ENCODE measurements at places on chromosomes 12 and 14.

DNA sequence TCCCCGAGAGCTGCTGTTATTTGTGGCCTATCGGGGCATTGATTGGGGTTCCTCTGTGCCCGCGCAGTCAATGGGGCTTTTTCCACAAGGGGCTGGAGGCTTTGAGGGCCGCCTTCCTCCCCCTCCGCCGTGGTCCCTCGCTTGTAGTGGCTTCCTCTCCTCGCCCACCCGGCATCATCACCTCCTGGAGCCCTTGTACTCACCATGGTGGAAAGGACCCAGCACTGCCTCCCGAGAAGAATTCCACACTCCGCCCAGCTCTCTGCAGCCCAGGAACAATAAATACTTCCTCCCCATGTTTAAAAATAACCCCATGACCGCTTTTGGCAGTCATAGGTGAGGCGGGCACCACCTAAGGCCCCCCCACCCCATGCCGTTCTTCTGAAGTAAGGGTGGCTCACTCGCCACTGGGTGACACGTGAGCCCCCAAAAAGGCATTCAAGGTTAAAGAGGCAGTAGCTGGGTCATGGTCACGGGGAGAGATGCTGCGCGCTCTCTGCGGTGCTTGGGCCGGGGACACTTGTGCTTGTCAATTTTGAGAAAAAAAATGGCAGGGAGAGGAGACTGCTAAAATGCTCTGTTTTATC lies at the start of gene MYL2:
Gene MYL2, minus strand, starts transcription at position 256 of the 587 bp plus-strand sequence. Its CDS starts 50 bp downstream, at position 206.
- no peak for DNase-seq

- DNase-seq, result no peak
Observed at GRCh38 chr12:1544996-1545700, 49.2 kb downstream of the FBXL14 start.

DNA sequence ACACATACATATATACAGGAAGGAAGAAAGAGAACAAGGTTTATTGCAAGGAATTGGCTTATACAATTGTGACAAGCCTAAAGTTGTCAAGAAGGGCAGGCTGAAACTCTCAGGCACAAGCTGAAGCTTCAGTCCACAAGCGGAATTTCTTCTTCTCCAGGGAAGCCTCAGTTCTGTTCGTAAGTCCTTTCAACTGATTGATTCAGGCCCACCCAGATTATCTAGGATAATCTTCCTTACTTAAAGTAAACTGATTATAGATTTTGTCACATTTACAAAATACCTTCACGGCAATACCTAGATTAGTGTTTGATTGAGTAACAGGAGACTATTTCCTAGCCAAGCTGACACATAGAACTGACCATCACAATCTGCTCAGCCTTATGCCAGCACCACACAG lies 81.5 kb upstream of the TMEM260 start:
- no peak for DNase-seq

- no peak for DNase-seq
Observed at GRCh38 chr14:53872681-53873089, 83.9 kb downstream of the BMP4 start.

GRCh38 chr14:100042286-100042685 lies 22.9 kb upstream of the EVL start:
- no peak for DNase-seq

DNA sequence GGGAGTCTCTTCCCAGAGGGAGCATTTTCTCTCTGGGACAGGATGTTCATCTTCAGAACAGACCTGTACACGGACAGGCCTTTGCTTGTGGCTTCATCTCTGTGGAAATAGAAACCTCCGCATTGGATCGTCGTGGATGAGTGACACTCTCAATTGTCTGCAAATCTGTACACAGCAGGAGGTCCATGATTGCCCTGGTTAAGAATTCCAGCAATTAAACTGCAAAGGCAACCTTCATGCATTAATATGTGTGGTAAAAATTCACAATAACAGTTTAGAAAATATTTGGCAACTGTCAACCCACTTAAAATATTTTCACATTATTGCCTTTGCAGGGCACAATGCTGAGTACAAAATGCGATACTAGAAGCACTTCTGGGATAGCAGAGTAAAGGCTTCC lies 149.8 kb upstream of the SFSWAP start:
- DNase-seq, result no peak

Measured in HAP-1 (cell line).